ENCODE measurements at places on chromosomes 3 and 15. TPM values are rescaled to one million over a fixed set of nuclear protein-coding genes. Genes with fewer than 3 reads are reported as not detected.

Gene CHST2
- 74.6 TPM for total RNA-seq

Gene FRMD5
- not detected for total RNA-seq

DNA sequence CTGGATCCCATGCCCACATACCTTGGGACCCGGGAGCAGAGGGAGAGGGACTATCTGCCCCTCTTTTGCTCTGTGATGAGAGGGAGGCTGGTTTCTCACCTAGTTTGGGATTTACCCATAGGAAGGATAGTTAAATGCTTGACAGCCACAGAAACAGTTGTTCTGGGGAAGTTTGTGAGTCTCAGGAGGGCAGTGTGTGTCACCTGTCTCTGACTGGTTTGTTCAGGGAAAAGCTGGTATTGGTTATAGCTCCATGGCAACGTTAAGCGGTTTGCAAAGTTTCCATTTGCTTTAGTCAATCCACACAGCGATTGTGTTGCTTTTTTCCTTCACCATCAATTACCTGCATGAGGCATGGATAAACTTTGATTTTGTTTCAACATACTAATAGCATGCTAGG lies 3.7 kb upstream of the TMED3 start:
- DNase-seq = no peak

DNA sequence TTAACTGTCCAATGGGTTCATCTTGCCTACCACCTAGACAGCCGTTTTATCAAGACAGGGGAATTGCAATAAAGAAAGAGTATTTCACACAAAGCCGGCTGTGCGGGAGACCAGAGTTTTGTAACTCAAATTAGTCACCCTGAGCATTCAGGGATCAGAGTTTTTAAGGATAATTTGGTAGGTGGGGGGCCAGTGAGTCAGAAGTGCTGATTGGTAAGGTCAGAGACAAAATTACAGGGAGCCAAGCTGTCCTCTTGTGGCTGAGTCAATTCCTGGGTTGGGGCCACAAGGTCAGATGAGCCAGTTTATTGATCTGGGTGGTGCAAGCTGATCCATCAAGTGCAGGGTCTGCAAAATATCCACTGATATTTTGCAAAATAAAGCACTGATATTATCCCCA lies 29.9 kb upstream of the GPD1L start:
- no peak for DNase-seq

Gene MAP1A
- total RNA-seq = 0.72 TPM

- no peak for DNase-seq
Observed at GRCh38 chr3:184632551-184633236, 71.1 kb downstream of the EPHB3 start.

Gene FGF12
- total RNA-seq = not detected

DNA sequence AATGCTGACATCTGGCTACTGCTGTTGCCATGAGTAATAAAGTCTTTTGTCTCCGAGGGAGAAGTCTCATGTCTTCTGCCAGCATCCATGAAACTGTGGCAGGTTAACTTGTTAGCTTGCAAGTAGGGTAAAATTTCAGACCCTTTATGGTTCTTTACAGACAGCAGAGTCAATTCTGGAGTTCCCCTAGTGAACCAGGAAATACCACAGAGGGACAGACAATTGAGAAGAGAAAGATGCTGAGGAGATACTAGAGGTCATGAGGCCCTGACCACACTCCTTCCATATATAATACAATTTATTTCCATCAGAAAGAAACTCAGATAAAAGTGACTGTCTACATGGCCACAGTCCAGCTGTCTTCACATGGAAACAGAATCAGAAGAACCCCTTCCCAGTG lies 38.1 kb downstream of the NMNAT3 start:
- DNase-seq = no peak

Gene FETUB
- not detected for total RNA-seq

DNA sequence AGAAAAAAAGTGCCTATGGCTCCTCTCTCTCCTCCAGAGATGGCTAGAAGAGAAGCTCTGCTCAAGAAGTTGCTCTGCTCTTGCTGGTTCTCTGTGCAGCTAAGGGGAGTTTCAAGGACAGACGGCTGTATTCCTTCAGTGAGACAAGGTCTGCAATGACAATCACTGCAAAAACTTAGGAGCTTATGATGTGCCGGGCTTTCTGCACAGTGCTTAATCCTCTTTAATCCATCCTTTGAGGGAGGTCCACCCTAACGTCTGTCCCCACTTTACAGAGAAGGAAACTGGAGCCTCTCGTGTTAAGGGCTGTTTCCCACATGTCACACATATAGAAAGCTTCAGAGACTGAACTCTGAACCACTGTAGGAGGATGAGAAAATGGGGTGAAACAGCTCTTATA lies 260.6 kb downstream of the MEX3B start:
- DNase-seq = no peak

- no peak for DNase-seq
Observed at GRCh38 chr3:8969241-8969640, 6.0 kb upstream of the RAD18 start.

- DNase-seq = no peak
Observed at GRCh38 chr3:5673521-5673920, 486.0 kb downstream of the EDEM1 start.

DNA sequence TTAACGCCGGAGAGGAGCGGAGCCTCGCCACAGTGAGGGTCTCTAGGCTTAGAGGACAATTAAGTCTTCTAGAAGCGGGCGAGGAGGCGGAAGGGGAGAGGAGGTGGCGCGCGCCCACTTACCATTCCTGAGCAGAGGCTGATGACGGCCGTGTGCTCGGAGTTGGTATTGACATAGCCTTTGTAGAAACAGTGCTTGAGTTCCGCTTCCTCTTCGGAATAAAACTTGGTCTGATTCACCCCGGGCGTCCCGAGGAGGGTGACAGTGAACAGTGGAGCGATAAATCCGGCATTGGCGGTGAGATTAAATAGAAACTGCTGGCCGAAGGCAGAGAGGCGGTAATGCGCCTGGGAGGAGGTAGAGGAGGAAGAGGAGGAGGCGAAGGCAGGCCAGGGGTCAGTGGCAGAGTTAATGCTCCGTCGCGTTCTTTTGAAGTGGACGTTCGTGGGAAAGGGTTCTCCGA lies 1.3 kb downstream of the ADAMTS9 start:
- no peak for DNase-seq

Gene CLSTN2
- not detected for total RNA-seq
